ENCODE measurements at places on chromosomes 5 and 9.
A peak's percentile ranks its signal among the peaks of the same experiment; 100 is the strongest.

DNA sequence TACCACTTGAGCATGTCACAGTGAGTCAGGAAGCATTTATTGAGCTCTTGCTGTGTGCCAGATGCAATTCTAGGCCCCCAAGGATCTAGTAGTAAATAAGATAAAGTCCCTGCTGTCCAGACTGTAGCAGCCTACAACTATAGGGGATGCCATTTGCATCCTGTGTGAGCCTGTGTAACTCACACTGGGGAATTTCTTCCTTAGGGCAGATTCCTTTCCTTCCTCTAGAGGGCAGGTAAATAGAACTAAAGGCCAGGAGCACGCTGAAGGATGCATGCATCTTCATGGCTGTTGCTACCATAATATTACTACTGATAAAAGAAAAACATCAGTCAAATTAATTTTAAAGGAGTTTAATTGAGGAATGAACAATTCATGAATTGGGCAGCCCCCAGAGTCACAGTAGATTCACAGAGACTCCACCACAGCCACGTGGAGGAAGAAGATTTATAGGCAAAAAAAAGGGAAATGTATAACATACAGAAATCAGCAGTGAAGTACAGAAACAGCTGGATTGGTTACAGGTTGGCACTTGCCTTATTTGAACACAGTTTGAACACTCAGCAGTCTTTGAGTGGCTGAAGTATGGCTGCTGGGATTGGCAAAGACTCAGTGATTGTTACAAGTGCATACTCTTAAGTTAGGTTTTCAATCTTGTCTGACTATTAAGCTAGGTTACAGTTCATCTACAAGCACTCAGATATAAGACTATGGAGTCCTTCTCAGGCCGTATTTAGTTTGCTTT is 98.9 kb downstream of the ACTL7B start:
- DNase-seq = no peak

- no peak for DNase-seq
These were observed 12.6 kb downstream of the HK3 start for GRCh38 chr5:176886336-176887251.

GRCh38 chr5:72746736-72747135 is 69.7 kb upstream of the TNPO1 start:
- no peak for DNase-seq

DNA sequence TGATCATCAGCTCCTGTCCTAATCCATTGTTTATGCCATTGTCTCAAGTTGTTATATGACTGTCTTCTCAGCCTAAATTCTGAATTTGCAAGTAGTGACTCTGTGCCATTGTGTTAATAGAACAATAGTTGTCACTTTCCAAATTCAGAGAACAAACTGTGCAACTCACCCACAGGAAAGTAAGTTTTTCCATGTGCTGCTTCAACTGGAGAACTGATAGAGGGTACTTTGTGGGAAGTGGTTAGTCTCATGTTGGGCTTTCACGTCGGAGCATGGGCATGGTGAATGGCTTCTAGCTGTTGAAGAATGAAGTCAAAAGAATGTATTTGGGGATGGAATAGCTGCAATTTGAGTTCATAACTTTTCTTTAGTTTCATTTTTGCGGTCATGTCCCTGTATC is 146.0 kb downstream of the CD180 start:
- no peak for DNase-seq

- DNase-seq = peak; percentile 38
These were observed 42.8 kb downstream of the TIMD4 start for GRCh38 chr5:156920042-156920860.

GRCh38 chr9:29176786-29177185 is 1603.5 kb upstream of the C9orf72 start:
- DNase-seq = no peak

DNA sequence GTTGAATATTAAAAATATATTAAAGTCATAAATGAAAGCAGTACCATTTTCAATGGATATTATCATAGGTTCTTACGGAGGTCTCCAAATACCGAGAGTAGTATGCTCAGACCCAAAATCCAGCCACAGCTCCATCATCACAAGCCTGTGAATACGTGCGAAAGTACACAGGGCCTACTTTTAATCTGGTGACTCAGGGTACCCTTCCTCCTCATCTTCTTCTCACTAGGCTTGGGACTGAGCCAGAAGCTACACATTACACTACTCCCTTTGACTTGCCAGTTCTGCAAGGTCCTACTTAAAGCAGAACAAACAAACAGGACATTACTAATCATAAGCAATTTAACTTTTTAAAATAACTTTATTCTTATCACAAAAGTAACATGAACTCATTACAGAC is 7.6 kb upstream of the RIC1 start:
- no peak for DNase-seq

GRCh38 chr9:22316645-22317044 is 130.0 kb upstream of the DMRTA1 start:
- DNase-seq = no peak

- DNase-seq = no peak
These were observed 94.0 kb downstream of the ZNF462 start for GRCh38 chr9:106956971-106957370.

GRCh38 chr5:60330236-60330635 is 369.7 kb downstream of the DEPDC1B start:
- no peak for DNase-seq

- DNase-seq = peak; percentile 34
These were observed at the start of gene GRIN1 for GRCh38 chr9:137138722-137139467. Gene GRIN1 (plus strand): TSS chr9:137139154. CDS start chr9:137139487, 333 bp downstream.

DNA sequence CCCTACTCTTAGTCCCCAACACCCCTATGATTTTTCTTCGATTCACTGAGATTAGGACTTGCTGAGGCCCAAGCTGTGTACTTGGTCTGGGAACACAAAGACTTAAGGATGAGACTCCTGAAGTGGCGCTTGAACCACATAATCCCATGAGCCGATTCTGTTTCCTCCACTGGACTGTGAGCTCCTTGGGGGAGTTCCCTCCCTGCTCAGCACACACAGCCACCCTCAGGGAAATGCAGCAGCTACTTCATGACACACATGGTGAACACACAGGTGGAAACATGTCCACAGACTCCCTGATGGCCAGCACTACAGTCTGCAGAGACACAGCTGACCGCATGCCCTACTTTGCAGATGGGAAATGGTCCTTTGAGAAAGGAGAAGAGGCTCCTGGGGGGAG is 101.1 kb downstream of the C5orf15 start:
- DNase-seq = no peak

- DNase-seq = no peak
These were observed 175.1 kb downstream of the CD180 start for GRCh38 chr5:67021521-67021920.

GRCh38 chr5:123036391-123037103 is at the start of gene PPIC:
Gene PPIC (minus strand): TSS chr5:123036725. CDS start chr5:123036625, 100 bp downstream.
- no peak for DNase-seq

- no peak for DNase-seq
These were observed 138.0 kb downstream of the GDNF start for GRCh38 chr5:37701868-37702267.

DNA sequence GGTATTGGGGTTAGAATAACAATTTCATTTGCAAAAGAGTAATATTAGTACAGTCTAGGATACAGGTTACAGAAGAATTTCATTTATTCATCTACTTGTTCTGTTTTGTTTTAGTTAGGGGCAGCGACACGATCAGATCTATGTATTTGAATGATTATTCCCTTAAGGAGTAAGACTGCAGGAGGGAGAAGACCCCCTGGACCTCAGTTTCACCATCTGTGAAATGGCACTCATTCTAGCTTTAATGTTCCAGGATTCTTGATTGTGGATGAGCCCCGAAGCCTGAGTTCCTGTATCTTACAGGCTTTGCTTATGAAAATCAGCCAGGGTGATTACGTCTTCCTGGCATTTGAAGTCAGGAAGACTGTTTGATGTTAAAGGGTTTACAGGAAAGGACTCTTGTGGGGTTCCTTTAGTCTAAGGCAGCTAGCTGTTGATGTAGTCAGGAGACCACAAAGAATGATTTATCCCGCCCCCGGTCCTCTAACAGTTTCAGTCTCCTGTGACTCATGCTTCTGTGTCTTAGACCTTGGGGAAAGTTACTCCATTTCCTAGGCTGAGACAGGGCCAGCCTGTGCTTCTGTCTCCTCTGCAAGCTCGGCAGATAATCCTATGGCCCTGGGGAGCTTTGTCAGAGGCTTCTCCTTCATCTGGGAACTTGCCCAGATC is 11.5 kb downstream of the SMIM3 start:
- peak; percentile 62 for DNase-seq

DNA sequence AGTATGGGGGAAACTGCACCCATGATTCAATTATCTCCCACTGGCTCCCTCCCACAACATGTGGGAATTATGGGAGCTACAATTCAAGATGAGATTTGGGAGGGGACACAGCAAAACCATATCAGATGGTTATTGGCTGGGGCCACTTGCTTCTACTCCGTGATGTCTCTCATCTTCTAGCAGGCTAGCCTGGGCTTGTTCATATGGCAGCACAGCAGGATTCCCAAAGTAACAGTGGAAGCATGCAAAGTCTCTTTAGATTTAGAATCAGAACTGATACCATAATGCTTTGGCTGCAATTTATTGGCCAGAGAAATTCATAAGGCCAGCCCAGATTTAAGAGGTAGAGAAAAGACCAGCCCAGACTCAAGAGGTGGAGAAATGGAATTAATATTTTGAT is 126.2 kb downstream of the PTTG1 start:
- no peak for DNase-seq

DNA sequence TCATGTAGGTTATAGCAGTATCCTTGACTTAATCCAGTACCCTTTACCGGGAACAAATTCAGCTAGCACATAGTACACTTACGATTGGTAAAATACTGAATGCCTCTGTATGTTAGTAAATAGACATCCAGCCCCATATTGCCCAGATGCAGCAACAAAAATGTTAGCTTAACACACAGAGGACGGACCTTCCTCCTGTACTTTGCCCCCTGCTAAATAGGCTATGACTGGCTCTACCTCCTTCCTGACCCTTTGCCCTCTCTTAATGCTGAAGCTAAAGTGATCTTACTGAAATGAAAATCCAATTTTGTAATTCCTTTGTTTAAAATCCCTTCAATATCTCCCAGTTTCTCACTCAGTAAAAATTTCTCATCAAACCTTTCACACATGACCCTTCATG is 183.1 kb downstream of the PARP8 start:
- DNase-seq = no peak

DNA sequence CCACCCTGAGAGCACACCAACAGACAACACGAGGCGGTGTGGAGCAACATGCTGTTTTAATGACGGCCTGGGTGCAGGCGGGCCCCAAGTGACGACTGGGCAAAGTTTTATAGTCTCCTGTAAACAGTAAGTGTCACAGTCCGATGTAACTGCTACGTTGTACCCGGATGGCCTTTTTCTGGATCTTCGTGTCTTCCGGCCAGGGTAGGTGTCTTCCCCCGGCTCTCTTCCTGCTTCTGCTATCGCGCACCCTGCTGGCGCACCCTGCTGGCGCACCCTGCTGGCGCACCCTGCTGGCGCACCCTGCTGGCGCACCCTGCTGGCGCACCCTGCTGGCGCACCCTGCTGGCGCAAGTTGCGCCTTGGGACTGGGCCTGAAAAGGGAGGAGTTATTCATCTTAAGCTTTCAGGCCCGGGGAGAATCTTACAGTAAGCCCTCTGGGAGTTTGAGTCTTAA is 143.0 kb upstream of the TARS1 start:
- no peak for DNase-seq

- DNase-seq = no peak
These were observed 595.7 kb upstream of the KLF4 start for GRCh38 chr9:108085294-108085693.

DNA sequence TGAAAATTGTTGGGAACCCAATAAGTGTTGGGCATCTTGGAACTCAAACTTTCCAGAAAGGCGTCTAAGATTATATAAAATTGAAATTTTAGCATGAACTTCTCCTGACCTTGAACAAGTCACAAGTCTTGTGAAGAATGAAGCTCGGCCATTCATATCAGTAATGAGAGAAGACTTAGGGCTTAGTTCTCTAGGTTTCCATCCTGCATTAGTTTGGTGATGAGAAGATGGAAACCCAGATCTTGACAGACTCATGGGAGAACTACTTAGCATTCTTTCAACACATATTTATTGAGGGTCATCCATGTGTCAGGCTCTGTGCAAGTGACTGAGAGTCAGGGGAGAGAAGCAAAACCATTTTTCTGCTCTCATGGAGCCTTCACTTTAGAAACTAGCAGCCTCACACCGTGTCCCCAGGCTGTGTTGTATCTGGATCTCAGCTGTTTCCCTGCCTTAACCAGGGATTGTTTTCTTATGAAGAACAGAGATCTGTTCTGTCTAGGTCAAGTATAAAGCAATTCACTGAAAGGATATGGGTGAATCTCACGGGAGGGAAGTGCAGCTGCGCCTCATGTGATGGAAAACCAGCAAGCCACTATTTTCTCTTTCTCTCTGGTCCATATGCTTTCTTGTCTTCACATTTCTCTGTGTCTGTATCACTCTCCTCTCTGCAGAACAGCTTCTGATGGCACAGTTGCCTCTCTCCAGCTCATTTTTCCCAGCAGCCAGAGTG is 3.4 kb downstream of the GARNL3 start:
- no peak for DNase-seq

- no peak for DNase-seq
These were observed 50.2 kb downstream of the C9orf50 start for GRCh38 chr9:129570450-129571297.

DNA sequence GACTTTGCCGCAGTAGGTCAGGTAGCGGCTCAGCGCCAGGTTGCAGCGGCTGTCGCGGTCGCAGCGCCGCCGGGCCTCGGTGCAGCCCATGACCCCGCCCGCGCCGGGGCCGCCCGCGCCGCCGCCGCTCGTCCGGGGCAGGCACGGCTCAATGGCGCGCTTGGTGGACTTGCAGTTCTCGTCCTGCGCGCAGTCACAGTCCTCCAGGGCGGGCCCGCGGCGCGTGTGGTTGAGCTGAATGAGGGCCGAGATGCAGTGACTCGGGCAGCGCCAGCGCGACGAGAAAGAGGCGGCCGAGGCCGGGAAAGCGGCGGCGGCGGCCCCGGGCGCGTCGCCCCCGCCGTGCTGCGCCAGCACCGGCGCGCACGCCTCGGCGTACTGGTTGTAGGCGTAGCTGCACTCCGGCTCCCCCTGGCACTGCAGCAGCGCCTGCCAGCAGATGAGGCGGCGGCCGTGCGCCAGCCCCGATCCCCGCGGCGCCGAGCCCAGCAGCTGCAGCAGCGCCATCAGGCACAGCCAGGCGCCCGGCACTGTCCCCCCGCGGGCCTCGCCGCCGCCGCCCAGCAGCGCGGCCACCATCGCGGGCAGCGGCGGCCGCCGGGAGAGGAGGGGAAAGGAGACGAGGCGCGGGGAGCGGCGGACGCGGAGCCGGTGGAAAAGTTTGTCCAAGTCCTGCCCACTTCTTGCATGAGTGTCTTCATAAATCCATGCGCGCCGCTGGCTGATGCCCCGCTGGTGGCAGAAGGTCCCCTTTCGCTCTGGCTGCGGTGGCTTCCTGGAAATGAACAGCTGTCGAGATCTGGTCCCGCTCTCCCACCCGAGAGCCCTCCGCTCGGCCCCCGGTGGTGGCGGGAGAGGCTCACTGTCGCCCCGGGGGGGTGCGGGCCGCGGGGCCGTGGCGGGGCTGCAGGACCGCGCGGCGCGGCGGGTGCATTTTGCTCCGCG is 833 bp downstream of the GAS1 start:
- DNase-seq = peak; percentile 62

All from CD4-positive, alpha-beta T cell treated with Interleukin-10 for 1 hour (primary cell).